ENCODE measurements at places on chromosomes 7 and 10.

GRCh38 chr7:149884541-149884940, 10.8 kb downstream of the ATP6V0E2 start:
- no peak for DNase-seq

- no peak for DNase-seq
These were observed 29.0 kb downstream of the FGFBP3 start for GRCh38 chr10:91880310-91880709.

- no peak for DNase-seq
These were observed 91.6 kb downstream of the PLCE1 start for GRCh38 chr10:94085288-94085687.

DNA sequence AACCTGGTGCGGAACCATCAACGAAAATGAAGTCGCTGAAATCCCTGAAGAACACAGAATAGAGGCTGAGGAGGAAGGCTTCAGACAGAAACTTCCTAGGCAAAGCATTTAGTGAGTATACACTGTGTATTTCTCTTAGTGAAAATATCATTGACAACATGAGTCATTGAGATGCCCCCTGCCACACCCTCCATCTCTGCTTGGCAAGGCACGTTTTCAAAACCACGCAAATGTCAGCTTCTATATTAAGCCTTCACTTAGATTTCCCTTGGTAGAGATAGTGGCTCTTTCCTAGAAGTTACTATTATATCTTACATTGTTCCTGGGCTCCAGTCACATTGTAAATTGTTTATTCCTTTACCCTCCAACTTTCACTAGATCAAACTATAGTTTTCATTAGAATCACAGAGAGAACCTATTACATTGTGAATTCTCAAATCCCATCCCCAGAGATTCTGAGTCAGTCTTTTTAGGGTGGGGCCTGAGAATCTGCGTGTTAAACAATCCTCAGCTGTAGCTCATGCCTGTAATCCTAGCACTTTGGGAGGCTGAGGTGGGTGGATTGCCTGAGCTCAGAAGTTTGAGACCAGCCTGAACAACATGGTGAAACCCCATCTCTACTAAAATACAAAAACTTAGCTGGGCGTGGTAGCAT, 4.6 kb upstream of the SKAP2 start:
- no peak for DNase-seq

DNA sequence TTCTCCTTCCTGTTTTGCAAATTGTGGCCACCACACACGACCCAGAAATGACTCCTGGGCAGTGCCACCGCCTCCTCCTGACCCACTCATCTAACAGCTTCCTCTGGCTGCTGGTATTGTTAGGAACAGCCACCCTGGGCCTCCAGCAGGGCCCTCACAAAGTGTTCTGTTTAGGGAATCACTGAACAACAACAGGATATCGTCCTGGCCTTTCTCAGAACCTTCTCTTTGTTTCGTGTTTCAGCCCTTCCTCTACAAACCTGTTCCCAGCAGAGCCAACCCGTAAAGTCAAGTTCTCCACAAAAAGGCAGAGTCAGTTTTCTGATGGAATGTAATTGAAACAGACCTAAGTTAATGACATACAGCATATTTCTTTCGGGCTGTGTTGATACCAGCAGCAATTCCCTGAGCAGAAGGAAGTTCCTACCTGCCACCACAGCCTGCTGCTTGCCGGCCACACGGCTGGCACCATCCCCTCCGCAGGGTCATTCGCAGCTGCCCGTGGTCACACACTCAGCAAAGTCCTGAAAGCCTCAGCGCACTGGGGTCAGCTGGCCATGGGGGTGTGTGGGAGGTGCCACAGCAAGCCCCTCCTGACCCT, 91.7 kb upstream of the PITRM1 start:
- DNase-seq = no peak

DNA sequence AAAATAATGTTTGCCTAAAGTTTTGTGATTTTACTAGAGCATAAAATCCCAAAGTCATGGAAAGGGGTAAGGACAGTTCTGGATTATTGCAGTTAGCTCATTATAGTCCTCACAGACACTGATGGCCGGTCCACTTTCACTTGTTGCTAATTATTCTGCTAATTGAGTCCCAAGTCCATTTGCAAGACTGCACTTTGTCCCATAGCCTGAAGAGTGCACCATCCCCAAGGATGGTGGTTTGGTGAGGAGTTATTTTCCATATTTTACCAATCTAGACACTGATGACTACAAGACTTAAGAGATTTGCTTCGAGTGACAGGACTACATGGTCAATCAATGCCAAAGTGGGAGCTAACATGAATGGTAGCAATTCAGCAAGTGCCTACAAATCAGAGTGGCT, 181.8 kb upstream of the CACNA2D1 start:
- no peak for DNase-seq

- no peak for DNase-seq
These were observed 391.4 kb downstream of the TNS3 start for GRCh38 chr7:47190462-47190861.

- no peak for DNase-seq
These were observed 250.7 kb upstream of the ZNF32 start for GRCh38 chr10:43899224-43899959.

- no peak for DNase-seq
These were observed 584.2 kb downstream of the AUTS2 start for GRCh38 chr7:70182521-70182920.

DNA sequence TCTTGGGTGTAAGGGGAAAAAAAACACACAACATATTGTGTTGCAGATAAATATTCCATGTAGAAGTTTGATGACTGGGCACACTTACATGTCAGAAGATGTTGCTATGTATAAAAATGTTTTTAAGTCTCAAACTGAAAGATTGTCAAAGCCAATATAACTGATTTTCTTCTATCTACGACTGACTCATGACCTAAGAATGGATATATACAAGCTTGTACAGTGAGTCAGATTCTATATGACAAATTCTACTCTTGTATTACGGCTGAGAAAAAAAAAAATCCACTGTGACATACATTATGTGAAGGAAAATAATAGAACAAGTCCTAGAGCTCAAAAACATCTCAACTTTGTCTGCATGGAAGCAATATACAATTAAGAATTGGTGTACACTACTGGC, 343.0 kb upstream of the PCDH15 start:
- DNase-seq = no peak

GRCh38 chr7:99791021-99791420, 7.0 kb upstream of the CYP3A4 start:
- DNase-seq = no peak

- DNase-seq = peak; percentile 43
These were observed 9.7 kb downstream of the MDFIC start for GRCh38 chr7:114931656-114932011.

- DNase-seq = no peak
These were observed 114.0 kb downstream of the BMPER start for GRCh38 chr7:34019301-34019790.

GRCh38 chr10:66148312-66148711, 777.5 kb upstream of the LRRTM3 start:
- no peak for DNase-seq

DNA sequence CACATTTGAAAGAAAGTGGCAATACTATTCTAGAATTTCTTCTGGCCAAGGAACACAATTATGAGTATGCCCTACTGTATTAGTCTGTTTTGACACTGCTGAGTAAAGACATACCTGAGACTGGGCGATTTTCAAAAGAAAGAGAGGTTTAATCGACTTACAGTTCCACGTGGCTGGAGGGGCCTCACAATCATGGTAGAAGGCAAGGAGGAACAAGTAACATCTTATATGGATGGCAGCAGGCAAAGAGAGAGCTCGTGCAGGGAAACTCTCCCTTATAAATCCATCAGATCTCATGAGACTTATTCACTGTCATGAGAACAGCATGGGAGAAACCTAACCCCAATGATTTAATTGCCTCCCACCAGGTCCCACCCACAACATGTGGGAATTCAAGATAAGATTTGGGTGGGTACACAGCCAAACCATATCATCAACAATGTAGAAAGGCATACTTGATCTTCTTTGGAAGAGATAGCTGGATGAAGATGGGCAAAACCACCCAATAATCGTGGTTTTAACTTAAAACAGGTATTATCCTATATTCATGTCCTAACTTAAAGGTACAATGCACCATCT, 113.9 kb downstream of the ETV1 start:
- DNase-seq = no peak

GRCh38 chr10:85720931-85721590, 645.5 kb downstream of the GRID1 start:
- no peak for DNase-seq

DNA sequence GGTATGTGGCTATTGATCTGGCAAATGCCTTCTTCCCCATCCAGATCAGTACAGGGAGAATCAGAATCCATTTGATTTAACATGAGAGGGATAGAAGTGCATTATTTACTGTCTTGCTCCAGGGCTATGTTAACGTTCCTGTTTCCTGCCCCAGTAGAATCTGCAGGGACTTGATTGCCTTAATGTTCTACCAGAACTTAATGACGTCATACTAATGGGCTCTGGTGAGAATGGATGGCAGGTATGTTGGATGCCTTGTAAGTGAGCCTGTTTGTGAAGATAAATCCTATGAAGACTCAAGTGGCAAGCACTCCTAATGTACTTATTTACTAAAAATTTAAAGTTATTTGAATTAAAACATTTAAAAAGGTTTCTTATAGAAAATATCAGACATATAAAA, 44.5 kb upstream of the CHCHD3 start:
- DNase-seq = no peak

DNA sequence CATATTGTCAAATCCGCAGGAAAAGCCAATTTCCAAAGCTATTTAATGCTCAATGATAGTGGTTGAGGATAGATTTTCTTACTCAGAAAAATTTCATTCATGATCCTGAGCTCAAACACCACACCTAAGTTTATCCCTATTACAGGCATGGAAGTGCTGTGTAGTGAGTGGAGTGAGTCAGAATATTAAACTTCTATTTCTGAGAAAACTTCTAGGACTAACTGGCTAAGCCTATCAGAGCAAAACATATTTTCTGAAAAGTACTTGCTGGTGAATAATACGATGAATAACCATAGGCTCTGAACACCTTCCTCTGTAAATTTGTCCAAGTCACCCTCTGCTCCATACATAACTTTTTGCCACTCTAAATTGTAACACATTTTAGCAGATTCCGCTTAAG, 221.5 kb downstream of the SUGCT start:
- DNase-seq = no peak

DNA sequence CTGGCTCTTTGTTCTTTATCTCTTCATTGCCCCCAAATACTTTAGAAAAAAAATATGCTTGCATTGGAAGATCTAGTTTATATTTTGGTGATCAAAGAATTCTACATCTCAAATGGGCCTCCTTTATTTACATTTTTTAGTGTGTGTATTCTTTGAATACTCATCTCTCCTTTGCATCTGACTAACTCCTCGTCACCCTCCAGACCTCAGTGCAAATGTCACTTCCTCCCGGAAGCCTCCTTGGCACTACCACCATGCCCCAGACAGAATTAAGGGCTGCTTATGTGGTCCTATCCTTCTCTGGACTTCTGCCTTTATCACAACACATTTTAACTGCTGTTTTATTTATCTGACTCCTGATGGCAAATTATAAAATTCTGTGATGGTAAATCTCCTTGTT, 52.0 kb upstream of the PPP1R3C start:
- DNase-seq = no peak

DNA sequence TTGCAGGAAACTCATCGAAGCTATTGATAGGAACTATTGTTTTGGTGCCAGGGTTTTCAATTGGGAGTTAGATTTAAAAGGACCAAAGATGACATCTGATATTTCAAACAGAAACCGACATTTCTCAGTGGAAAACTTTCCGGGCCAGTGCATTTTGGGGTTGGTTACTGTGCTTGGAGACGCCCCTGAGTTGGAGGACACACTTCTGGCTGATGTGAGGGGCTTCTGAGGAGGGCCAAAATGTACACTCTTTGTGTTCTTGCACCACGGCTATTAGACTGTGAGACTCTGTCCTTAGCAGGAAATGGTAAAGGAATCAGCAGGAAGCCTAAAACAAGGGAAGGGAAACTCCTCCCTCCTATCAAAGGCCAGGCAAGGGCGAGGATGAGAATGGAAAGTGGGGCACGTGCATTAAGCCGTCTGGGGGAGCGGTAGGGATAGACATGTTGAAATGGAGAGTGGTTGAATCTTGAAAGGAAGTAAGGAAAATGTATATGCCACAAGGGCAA, 1.8 kb upstream of the SRGN start:
- no peak for DNase-seq

DNA sequence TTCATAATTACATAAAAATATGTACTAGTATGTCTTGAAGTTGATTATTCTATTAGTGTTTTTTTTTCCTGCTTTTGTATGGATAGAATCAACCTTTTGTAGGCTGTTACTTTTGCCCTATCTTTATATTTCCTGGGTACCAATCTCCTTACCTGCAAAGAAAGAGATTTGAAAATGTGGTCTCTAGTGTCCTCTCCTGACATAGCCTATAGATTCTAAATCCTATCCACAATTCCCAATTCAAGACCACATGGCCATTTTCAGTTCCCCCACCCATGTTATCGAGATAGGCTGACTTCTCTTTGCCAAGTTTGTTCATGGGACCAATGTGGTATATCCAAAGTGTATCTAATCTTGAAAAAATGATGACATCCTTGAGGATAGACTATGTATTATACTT, 269.4 kb upstream of the SEMA3D start:
- no peak for DNase-seq

GRCh38 chr7:140674899-140675701, 2.4 kb downstream of the ADCK2 start:
- no peak for DNase-seq

Data from stimulated activated CD8-positive, alpha-beta memory T cell treated with anti-CD3 and anti-CD28 coated beads, Interleukin-4, amount 100 ng/mL, for 48 hours (primary cell).